ENCODE measurements at places on chromosomes 3 and 15.
A peak's percentile ranks its signal among the peaks of the same experiment; 100 is the strongest.

DNA sequence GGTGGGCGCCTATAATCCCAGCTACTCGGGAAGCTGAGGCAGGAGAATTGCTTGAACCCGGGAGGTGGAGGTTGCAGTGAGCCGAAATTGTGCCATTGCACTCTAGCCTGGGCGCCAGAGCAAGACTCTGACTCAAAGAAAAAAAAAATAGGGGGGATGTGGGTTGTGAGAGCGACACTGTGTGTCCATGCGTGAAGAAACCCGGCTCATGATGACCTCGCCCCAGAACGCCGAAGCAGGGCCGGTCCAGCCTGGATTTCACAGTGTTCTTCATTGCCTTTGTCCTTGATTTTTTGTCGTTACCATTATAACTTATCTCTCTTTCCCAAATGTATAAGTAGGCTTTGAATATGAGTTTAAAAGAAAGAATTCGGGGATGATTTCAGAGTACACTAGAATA is 128.7 kb downstream of the PGPEP1L start:
- no peak for DNase-seq

DNA sequence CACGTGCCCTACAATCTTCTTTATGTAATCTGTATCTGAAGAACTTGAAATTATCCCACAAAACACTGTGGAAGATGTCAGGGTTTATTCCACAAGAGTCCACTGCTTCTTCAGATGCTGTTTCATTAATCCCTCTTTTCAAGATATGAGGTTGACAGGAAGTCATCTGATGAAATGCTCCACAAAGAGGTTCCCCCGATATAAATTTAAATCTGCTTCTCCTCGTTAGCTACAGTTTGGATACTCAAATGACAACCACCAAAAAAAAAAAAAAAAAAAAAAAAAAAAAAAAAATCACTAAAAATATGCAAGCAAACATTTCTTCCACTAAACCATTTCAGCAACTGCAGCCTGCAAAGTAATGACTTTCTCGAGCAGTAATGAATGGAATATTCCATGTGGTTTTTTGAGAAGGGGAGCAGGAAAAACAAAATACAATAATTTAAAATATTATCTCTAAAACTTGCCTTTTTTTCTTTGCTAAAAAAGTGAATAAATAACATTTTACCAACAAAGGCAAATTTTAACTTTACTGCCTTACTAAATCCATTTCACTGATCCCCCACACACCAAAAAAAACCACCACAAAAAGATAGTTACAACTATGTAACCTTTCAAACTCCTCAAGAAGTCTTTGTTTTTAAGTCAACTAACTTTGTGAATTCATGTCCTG is 37.8 kb downstream of the DLG1 start:
- DNase-seq = no peak

- DNase-seq = no peak
Measured at GRCh38 chr3:126124896-126125295, 41.0 kb upstream of the SLC41A3 start.

DNA sequence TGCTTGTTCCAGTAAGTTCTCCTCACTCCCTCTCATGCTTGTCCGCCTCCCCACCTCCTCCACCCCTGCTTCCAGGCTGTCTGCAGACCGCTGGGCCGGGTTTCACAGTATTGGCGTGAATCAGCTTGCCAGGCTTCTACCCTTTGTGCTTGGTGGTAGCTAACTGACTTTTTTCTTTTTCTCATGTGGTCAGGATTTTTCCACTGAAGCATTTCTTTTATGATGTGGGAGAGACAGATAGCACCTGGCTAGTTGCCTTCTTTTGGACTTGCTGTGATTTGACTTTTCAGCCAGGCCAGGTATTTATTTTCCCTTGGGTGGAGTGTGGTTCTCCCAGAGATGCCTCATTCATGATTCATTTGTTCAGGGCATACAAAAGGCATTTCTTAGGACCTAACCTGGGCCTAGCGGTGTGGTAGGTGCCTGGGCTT is 60.6 kb downstream of the ST6GAL1 start:
- DNase-seq = no peak

DNA sequence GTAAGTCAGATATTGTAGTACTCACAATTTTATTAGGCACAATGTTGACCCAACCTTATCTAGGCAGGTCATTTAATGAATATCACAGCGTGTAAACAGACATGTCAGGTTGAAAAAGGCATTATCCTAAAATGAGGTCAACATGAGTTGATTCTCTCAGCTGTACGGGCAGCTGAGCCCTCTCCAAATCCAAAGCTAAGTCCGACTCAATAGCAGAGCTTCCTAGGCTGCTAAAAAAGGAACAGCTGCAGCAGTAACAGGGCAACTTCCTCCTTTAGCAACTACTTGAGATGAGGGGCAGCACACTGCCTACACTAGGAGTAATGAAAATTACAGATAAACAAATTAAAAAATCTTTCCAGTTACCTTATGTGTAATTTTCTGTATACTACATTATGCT is 189.2 kb downstream of the CADM2 start:
- DNase-seq = no peak

- no peak for DNase-seq
Measured at GRCh38 chr3:49683162-49683561, 6.1 kb downstream of the MST1 start.

DNA sequence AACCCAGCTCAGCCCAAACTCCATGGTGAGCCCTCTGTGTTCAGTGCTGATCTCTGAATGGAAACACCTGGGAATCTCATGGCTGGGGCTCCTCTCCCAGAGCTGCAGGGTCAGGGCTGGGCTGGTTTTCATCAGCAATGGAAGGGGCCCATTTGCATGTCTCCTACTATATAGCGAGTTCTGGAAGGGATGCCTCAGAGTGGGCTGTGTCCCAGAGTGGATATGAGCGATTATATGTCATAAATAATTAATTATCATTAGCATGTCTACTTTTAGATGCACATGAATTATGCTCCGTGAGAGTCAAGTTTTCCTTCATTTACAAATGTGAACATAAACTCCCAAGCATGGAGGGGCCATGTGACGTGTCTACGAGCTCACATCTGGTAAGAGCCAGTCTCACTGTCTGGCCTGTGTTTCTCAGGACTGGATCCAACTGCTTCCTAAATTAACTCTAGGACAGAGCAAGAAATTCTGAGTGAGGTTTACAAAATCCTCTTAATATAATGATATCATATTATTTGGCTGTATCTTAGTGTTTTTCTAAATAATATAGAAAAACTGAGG is 553.4 kb downstream of the GOLGA6L6 start:
- no peak for DNase-seq

DNA sequence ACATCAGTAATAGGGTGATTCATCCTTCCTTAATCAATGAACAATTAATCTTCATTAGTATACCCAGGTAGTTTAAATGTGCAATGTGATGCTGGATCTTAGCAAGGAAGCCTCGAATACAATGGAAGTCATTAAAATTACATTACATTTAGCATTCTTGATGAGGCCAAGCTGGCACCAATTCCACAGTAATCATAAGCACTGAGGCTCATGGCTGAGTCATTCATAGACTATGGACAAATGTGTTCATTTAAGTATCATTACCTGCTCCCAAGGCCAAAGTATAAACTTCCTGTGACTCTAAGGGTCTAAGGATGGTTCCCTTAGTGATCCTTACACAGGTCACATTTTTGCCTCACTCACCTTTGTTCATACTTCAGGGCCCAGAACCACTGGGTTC is 266.4 kb upstream of the CDIN1 start:
- no peak for DNase-seq

- DNase-seq = peak; percentile 92
Measured at GRCh38 chr3:186567072-186567921, at the start of gene TBCCD1. TSS of gene TBCCD1 (minus strand) at chr3:186567339. CDS start at chr3:186564329, 3,010 bp downstream.

DNA sequence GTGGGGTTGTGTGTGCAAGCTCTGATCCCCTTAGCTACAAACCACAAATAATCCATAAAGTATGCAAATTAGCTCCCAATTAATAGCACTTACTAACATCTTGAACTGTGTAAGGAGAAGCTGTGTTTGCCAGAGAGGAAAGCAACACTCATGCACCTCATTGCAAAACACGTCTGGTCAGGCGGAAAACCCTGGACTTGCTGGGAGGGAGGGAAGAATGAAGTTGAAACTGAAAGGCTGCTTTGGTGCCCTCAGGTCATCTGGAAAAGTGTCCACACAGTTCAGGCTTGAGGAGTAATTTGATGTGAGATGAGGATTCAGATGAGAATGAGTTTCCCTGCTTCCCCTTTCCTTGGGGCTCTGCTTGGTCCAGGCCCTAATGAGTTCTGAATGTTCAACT is 185.5 kb upstream of the ANKRD28 start:
- DNase-seq = no peak

GRCh38 chr3:81799403-81799802 is 38.0 kb upstream of the GBE1 start:
- no peak for DNase-seq

GRCh38 chr15:89442671-89443307 is 53.6 kb downstream of the RHCG start:
- peak; percentile 50 for DNase-seq

GRCh38 chr3:8968375-8968882 is 5.2 kb upstream of the RAD18 start:
- DNase-seq = no peak

GRCh38 chr3:72444656-72445223 is 403.5 kb downstream of the SHQ1 start:
- DNase-seq = peak; percentile 37

DNA sequence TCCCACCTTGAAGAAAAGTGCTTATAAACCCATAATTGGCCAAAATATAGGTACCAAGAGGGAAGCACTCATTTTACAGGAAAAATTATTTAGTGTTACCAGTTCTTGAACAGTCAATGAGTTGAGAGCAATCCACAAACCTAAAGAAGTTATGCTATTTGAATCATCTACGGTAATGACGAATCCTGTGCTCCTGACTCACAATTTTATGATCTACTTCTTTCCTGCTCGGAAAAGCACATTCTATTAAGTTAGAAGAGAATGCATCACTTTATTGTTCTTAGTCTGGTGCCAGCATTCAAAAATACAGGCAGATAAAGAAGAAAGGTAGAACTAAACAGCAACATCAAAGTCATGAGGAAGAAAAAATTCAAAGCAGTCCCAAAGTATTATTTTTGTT is 33.2 kb downstream of the CHRM5 start:
- DNase-seq = no peak

DNA sequence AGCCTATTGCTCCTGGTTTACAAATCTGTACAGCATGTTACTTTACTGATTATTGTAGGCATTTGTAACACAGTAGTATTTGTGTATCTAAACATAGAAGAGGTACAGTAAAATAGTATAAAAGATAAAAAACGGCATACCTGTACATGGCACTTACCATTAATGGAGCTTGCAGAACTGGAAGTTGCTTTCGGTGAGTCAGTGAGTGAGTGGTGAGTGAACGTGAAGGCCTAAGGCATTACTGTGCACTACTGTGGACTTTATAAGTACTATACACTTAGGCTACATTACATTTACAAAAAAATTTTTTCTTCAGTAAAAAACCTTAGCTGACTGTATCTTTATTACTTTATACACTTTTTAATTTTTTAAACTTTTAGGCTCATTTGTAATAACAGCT is 90.9 kb downstream of the RAP2B start:
- no peak for DNase-seq

DNA sequence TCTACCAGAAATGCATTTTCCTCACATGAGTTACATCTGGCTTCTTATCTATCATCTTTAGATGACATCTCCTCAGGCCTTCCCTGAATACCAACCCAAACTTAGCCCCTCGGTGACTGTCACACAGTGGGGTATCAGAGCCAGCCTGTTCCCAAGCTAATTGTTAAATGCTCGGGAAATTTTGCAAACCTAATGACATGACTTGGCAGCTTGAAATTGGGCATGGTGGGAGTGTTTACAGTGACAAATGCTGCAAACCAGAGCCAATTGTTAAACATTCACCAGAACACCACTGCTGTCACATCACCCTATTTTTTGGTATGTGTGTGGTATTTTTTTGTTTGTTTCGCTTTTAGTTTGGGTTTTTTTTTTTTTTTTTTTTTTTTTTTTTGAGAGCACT is 130.8 kb downstream of the HCN4 start:
- DNase-seq = no peak

- no peak for DNase-seq
Measured at GRCh38 chr15:76200641-76201105, 110.6 kb downstream of the ETFA start.

GRCh38 chr3:158095814-158096704 is 10.2 kb downstream of the SHOX2 start:
- DNase-seq = no peak

DNA sequence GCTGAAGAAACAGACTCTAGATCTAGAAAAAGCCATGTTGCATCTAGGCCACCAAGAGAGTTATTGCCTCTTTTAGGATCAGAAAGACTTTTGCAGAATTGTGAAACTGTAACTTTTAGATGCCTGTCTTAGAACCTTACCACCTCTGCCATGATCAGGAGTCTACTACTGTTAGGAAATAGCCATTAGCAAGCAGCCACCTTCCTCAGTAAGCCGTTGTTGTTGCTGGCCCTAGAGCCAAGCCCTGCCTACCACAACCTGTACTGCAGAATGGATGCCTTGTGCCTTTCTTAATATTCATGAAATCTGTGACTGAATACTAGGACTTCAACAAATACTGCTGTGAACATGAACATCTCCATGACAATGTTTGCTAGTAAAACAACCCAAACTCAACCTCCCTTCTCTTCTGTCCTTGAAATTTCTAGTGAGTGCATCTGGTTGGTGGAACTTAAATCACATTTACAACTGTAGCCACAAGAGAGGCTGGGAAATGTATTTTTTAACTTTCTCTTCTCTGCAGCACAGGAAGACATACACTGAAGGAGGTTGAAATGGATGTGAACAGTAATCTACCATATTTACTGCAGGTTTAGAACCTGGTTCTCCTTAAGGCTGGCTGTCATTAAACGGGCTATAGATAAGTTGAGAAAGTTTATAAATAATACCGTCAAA is 20.7 kb downstream of the RASA2 start:
- no peak for DNase-seq

DNA sequence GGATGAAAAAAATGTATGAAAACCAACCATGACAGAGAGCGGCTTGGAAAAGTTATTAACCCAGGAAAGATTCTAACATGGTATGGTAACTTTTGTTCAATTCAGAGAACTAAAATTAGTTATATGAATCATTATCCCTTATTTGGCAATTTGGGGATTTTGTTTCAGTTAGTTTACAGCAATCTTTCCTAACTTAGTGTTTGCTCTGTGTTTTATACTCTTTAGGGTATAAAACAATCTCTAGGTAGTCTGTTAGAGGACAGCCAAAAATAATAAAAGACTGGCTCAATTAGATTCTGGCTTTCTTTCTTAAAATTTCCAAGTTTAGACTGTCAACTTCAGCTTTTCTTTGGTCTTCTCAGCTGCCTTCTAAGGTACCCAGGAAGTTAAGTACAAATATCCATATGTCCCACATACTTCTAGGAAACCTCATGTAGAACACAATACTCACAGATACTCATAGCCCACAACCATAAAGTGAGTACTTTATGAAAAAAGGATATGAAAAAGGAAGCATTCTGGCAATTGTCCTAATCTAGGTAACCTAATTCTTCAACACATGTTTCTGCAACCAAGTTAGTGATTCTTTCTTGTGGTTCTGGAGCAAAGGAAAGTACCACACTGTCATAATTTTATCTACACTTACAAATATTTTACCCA is 849.3 kb downstream of the ROBO1 start:
- no peak for DNase-seq

DNA sequence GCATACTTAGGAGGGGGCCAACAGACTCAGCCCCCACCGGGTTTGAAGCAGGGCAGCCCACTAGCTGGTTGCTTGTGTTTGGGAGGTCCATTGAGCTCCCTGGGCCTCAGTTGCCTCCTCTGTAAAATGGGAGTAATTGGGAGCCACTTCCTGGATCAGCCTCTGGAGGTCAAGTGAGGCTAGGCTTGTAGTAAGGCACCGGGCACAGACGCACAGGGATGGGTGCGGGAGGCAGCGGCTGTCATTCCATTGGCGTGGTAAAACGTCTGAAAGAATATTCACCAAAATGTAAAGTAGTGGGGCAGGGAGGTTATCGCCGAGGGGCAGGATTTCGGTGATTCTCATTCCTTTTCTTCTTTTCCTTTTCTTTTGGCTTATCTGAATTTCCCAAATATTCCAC is 64.6 kb downstream of the TLE3 start:
- no peak for DNase-seq
